ENCODE measurements at places on chromosomes 11 and 22.

DNA sequence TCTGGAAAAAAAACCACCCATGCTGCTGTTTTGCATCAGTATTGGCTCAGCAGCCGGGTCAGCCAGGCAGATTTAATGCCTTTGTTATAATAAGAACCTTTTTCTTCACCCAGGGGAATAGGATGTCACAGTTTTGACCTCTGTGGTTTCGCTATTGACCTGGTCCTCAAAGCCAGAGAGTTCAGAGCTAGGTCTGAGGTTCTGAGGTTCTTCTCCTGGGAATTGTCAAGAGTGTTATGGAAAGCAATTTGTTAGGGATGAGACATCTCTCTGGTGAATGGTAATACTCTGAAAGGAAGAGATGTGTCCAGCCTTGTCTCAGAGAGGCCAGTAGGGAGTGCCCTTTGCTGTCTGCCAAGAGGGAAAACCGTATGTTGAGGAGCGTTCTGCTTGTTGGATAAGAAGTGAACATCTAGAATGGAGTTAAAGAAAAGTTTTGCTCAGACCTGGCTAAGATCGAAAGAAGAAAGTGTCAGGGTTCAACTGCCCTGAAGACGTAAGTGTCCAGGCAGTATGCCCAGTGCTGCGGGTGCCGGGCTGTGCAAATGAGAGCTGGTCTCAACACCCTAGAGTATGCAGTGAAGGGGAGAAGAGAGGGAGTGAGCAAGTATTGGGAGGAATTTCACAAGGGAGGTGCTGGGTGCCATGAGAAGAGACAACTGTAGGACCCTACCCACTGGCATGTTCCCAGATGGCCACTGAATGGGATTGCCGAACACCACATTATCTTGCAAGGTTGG lies 150.9 kb upstream of the TTC12 start:
- peak; percentile 4 for DNase-seq

GRCh38 chr22:40276996-40277823 lies 69.1 kb upstream of the ADSL start:
- no peak for DNase-seq

DNA sequence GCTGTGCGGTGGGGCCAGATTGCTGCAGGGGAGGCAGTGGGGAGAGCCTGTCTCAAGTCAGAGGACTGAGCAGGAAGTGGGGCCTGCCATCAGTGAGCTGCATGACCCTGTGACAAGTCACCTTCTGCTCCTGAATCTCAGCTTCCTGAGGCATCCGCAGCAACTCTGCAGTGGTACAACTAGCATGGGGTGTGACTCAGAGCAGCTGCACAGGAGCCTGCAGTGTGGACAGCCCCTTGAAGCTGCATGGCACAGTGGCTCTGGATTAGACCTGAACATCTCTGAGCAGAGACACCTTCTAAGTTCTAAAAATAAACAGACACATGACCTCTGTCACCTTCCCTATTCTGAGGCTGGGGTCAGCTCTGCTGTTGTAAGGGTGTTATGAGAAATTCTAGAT lies 18.0 kb downstream of the FAM227A start:
- DNase-seq = no peak

- no peak for DNase-seq
Observed at GRCh38 chr11:24478718-24479117, 18.1 kb upstream of the LUZP2 start.

DNA sequence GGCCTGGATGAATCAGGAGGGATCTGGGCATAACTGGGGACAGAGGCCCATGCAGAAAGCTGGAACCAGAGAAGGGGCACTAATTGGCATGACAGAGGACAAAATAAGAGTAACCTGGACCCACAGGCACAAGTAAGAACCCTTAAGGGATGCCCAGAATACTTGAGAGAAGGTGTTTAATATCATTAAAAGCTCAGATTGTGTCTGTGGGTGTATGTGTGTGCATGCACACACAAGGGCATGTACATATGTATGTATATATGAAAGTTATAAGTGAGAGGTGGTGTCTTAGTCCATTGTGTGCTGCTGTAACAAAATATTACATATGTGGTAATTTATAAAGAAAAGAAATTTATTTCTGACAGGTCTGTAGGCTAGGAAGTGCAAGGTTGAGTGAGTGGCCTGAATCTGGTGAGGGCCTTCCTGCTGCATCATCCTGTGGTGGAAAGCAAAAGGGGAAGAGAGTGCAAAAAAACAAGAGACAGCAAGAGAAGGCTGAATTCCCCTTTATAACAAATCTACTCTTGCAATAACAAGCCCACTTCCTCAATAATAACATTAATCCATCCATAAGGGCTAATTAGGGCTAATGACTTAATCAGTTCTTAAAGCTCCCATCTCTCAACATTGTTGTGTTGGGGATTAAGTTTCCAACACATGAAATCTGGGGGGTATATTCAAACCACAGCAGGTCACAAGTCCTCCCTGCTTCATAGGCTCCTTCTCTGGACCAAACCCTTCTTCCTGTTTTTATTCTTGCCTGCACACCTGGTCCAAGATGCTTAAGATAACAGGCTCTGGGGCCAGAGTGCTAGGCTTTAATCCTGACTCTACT lies 68.3 kb upstream of the POU2AF2 start:
- no peak for DNase-seq

- no peak for DNase-seq
Observed at GRCh38 chr22:40193429-40194421, 16.0 kb downstream of the TNRC6B start.

DNA sequence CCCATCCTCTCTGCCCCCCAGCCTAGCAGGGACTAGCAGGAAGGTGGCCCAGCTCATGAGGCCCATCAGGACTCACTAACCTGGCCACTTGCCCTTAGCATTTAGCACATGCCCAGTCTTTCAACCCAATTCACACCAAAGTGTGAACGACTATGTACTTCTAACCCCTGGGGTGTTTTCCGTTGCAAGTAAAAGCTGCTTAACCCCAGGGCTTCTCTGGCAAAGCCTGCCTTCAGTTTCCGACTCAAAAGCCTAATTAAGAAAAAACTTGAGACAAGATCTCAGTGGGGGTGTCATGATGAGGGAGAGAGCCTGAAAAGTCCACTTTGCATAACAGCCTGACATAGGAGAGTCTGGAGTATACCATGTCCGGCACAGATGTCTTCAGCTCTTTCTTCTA lies 347.8 kb downstream of the MN1 start:
- DNase-seq = no peak

GRCh38 chr11:19013181-19013857 lies 47.2 kb downstream of the MRGPRX2 start:
- no peak for DNase-seq

- DNase-seq = no peak
Observed at GRCh38 chr11:36385121-36385970, 89.3 kb downstream of the PRR5L start.
